ENCODE measurements at places on chromosomes 1 and 21.

GRCh38 chr1:170175484-170175883, 29.7 kb downstream of the NTMT2 start:
- no peak overlapping the region for H3K27ac ChIP-seq
- peaks cover 10% of the 10 kb centered on the region for H3K4me1 ChIP-seq
- no peaks in the 10 kb centered on the region for H3K27me3 ChIP-seq
- peaks cover 9% of the 10 kb centered on the region for H3K36me3 ChIP-seq
- no peak for DNase-seq

- H3K27me3 ChIP-seq, result no peaks in the 10 kb centered on the region
- no peak overlapping the region for H3K4me3 ChIP-seq
- DNase-seq, result peak; percentile 23
Observed at GRCh38 chr1:178161516-178161915, 67.6 kb downstream of the RASAL2 start.

GRCh38 chr1:53091841-53092645, 30.0 kb downstream of the PODN start:
- H3K4me1 ChIP-seq, result peaks cover 19% of the 10 kb centered on the region
- H3K4me3 ChIP-seq, result no peak overlapping the region
- H3K27ac ChIP-seq, result no peak overlapping the region
- DNase-seq, result no peak

GRCh38 chr1:37137601-37138000, 103.3 kb upstream of the GRIK3 start:
- H3K36me3 ChIP-seq, result no peaks in the 10 kb centered on the region
- H3K4me1 ChIP-seq, result no peaks in the 10 kb centered on the region
- no peak overlapping the region for H3K4me3 ChIP-seq
- DNase-seq, result no peak
- peaks cover 1% of the 10 kb centered on the region for H3K27me3 ChIP-seq

DNA sequence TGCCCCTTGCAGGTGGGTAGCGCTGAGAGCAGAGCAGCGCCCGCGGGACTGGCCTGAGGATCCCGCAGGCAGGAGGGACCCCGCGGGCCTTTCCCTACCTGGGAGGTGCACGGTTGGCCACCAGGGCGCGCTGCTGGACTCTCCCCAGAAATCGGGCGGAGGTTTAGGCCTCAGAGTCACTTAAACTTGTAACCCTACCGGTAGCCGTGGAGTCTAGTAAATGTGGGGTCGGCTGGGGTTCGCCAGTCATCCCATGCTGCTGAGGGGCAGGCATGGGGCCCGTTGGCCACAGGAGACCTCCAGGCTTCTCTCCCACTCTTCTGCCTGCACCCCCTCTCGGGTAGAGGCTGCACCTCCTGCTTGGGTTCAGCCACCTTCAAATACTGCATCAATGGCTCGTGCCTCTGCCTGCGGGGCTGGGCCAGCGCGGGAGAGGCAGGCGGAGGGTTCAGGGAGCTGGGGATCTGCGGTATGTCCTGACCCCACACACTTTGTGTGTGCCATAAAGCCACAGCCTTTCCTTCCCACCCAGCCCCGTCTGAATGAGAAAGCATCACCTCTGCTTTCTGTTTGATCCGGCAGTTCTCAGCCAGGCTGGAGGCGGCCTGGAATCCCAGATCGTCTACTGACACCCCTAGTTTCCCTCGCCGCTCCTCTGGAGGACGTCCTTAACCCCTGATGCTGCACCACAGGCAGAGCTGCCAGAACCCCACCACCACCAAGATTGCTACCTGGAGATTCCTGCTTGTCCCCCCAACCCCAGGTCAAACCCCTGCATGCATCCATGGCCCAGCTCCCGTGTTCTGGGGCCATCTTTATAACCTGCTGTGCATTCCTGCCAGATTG, 12.3 kb upstream of the GSTM4 start:
- no peaks in the 10 kb centered on the region for H3K36me3 ChIP-seq
- peaks cover 18% of the 10 kb centered on the region for H3K4me1 ChIP-seq
- peaks cover 5% of the 10 kb centered on the region for H3K27me3 ChIP-seq
- no peak for DNase-seq

DNA sequence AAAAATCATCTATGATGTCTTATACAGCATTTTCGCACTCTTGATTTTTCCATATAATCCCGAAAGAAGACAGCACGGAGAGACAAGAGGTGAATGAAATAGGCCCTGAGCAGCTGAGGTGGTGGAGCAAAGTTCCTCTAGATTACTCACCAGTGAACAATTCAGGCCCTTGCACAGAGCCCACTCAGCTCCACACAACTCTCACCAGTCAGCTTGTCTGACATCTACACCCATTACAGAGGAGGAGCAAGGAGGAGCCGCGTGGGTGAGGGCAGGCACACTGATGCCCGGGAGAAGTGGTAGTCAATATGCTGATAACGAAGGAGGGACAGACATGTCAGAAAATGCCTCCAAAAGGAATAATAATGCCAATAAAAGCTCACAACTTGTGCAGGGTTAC, 59.9 kb downstream of the DNM3 start:
- no peak overlapping the region for H3K4me3 ChIP-seq
- H3K36me3 ChIP-seq, result no peaks in the 10 kb centered on the region
- H3K4me1 ChIP-seq, result peaks cover 6% of the 10 kb centered on the region
- H3K27me3 ChIP-seq, result peaks cover 2% of the 10 kb centered on the region

DNA sequence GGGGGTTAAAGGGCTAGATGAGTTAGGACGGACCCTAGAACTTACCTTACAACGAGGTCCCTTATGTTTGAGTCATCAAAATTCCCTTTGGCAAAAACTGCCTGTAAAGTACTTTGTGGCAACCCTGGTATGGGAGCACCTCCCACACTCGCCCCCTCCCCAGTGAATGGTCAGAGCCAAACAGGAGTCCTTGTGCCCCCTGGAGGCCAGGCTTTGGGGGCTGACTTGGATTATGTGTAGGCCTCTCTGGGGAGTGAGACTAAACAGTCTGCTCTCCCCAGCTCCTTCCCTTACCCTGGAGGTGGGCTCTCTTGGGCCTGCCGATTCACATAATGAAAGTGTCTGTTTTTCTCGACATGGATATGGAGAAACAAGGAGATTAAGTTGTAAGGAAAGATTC, 81.2 kb downstream of the ADCY10 start:
- H3K27ac ChIP-seq, result no peak overlapping the region
- no peaks in the 10 kb centered on the region for H3K27me3 ChIP-seq
- H3K4me1 ChIP-seq, result peaks cover 14% of the 10 kb centered on the region
- no peak overlapping the region for H3K4me3 ChIP-seq

GRCh38 chr1:209076688-209077087, 506.8 kb upstream of the CAMK1G start:
- H3K27me3 ChIP-seq, result no peaks in the 10 kb centered on the region
- no peak for DNase-seq
- no peak overlapping the region for H3K27ac ChIP-seq
- H3K4me1 ChIP-seq, result peaks cover 7% of the 10 kb centered on the region
- no peaks in the 10 kb centered on the region for H3K36me3 ChIP-seq
- no peak overlapping the region for H3K4me3 ChIP-seq

DNA sequence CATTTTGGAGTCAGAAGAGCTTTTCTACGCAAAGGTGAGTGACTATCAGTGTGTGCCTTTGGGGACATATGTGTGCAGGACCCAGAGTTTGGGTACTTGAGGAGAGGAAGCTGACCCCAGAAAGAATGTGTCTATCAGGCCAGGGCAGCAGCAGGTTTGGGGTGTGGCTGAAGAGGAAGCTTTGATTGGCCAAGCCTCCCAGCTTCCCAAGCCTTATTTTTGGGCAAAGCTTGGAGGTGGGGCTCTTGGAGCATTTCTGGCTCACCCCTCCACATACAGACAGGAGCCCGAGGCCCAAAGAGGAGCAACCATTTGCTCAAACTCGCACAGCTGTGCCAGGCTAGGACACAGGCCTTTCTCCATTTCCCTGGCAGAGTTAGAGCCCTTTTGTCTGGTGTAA, 4.7 kb downstream of the GPR3 start:
- H3K27ac ChIP-seq, result no peak overlapping the region
- H3K36me3 ChIP-seq, result no peaks in the 10 kb centered on the region
- no peak for DNase-seq
- peaks cover 3% of the 10 kb centered on the region for H3K27me3 ChIP-seq
- no peak overlapping the region for H3K4me3 ChIP-seq

DNA sequence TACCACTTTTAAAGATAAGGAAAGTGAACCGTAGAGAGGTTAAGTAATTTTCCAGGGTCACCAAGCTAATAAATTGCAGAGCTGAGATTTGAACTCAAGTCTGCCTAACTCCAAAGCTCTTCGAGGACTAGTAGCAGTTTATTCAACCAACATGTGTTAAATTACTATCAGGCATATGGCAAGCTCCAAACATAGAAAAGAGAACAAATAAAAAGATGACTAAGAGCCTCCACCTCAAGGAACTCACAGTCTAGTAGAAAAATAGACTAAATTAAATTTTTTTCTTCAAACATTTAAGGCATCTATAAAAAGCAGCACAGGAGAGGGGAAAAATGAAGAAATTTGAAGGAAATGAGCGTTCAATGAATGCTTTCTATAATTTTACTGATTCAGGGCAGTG, 22.2 kb downstream of the SLC9C2 start:
- no peak overlapping the region for H3K4me3 ChIP-seq
- no peak overlapping the region for H3K27ac ChIP-seq
- no peaks in the 10 kb centered on the region for H3K4me1 ChIP-seq

GRCh38 chr1:37358992-37359391, 115.4 kb upstream of the ZC3H12A start:
- no peaks in the 10 kb centered on the region for H3K36me3 ChIP-seq
- peaks cover 1% of the 10 kb centered on the region for H3K27me3 ChIP-seq
- no peak overlapping the region for H3K27ac ChIP-seq
- DNase-seq, result no peak
- H3K4me1 ChIP-seq, result no peaks in the 10 kb centered on the region

DNA sequence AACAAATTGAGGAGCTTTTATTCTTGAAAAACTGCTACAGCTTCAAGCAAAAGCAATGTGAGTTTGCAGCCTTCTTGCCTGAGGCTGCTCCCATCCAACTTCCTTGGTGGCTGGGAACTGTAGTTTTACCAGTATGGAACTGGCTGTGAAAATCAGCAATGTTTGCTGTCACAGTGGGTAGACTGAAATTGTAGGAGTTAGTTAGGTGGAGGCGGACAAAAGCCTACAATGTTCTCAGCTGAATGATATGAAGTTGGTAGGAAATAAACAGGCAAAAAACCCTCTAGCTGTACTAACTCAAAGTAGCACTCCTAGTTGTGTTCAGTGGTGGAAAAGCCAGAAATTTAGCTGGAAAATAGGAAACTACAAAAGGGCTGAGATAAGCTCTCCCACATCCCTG, 18.5 kb downstream of the HAX1 start:
- no peak overlapping the region for H3K27ac ChIP-seq
- H3K36me3 ChIP-seq, result peaks cover 11% of the 10 kb centered on the region
- no peak overlapping the region for H3K4me3 ChIP-seq
- H3K27me3 ChIP-seq, result peaks cover 15% of the 10 kb centered on the region
- H3K4me1 ChIP-seq, result peaks cover 10% of the 10 kb centered on the region
- DNase-seq, result no peak

DNA sequence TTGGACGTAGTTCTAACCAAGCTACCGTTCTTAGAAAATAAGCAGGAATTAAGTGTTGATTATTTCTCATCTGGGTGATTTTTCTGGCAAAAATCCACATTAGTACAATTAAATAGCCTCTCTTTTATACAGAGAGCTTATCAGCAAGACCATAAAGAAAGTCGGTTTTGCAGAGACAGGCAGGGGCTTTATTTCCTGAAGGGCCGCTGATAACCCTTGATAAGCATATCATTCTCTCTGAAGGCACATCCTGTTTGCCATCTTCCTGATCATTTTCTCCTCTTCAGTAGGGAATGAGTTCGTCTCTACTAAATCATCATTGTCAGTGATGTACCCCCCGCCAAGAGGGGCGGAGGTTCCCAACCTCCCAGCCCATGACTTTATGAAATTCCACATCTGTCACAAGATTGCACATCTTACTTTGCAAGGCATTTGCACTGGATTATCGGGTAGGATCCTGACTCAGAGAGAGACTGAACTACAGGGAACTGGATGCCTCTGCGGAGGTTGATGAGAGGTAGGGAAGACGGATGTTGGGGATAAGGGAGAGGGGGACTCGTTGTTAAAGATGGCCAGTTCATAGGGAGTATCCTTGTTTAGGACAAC, 115.7 kb downstream of the KCNJ6 start:
- DNase-seq, result no peak
- peaks cover 16% of the 10 kb centered on the region for H3K27me3 ChIP-seq
- H3K36me3 ChIP-seq, result no peaks in the 10 kb centered on the region
- H3K27ac ChIP-seq, result no peak overlapping the region

- DNase-seq, result no peak
- no peak overlapping the region for H3K4me3 ChIP-seq
- H3K36me3 ChIP-seq, result no peaks in the 10 kb centered on the region
- H3K4me1 ChIP-seq, result peaks cover 12% of the 10 kb centered on the region
Observed at GRCh38 chr1:15222653-15223303, 24.2 kb upstream of the FHAD1 start.

DNA sequence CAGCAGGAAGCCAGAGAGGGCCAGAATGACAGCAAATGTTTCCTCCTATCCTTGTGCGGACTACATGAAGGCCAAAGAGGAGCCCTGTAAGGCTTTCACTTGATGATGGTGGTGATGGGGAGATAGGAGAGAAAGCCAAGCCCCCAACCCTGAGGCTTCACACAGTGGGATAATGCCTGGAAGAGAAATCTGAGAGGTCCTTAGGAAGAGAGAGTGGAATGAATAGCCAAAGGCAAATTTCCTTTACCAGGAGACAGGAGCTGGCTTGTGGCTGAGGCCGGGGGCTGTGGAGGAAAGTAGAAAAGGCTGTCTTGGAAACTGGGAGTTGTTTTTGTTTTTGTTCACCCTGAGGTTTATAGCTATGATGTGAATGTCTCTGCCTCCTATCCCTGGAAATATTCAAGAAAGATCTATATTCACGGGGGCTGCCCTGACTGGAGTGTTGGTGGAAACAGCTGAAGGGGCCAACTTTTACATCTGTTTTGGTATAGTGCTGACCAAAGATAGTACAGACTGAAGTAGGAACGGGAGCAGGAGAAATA, 13.0 kb upstream of the RNF19B start:
- peaks cover 12% of the 10 kb centered on the region for H3K4me1 ChIP-seq
- no peaks in the 10 kb centered on the region for H3K36me3 ChIP-seq
- no peak overlapping the region for H3K4me3 ChIP-seq
- H3K27ac ChIP-seq, result no peak overlapping the region

GRCh38 chr21:41759926-41760325, 6.9 kb downstream of the RIPK4 start:
- peak; percentile 10 for DNase-seq
- no peaks in the 10 kb centered on the region for H3K36me3 ChIP-seq
- H3K4me3 ChIP-seq, result no peak overlapping the region

- DNase-seq, result no peak
- no peak overlapping the region for H3K4me3 ChIP-seq
- H3K36me3 ChIP-seq, result no peaks in the 10 kb centered on the region
- H3K27ac ChIP-seq, result no peak overlapping the region
- no peaks in the 10 kb centered on the region for H3K4me1 ChIP-seq
Observed at GRCh38 chr1:30604801-30605440, 118.5 kb downstream of the MATN1 start.

- DNase-seq, result no peak
- no peaks in the 10 kb centered on the region for H3K36me3 ChIP-seq
- no peak overlapping the region for H3K27ac ChIP-seq
- H3K27me3 ChIP-seq, result peaks cover 18% of the 10 kb centered on the region
Observed at GRCh38 chr1:41444785-41445184, 39.7 kb downstream of the EDN2 start.

GRCh38 chr1:46544561-46545240, 6.7 kb downstream of the KNCN start:
- DNase-seq, result no peak
- H3K27ac ChIP-seq, result no peak overlapping the region
- peaks cover 15% of the 10 kb centered on the region for H3K4me1 ChIP-seq
- H3K4me3 ChIP-seq, result no peak overlapping the region
- H3K27me3 ChIP-seq, result peaks cover 53% of the 10 kb centered on the region
- no peaks in the 10 kb centered on the region for H3K36me3 ChIP-seq

- H3K27me3 ChIP-seq, result peaks cover 15% of the 10 kb centered on the region
- no peaks in the 10 kb centered on the region for H3K4me1 ChIP-seq
- H3K4me3 ChIP-seq, result no peak overlapping the region
- DNase-seq, result no peak
- H3K36me3 ChIP-seq, result no peaks in the 10 kb centered on the region
Observed at GRCh38 chr21:32437729-32438128, 25.2 kb downstream of the EVA1C start.

All from HFFc6 (cell line).